IMR-90 (cell line): ENCODE measurements at places on chromosomes 5 and 9.

DNA sequence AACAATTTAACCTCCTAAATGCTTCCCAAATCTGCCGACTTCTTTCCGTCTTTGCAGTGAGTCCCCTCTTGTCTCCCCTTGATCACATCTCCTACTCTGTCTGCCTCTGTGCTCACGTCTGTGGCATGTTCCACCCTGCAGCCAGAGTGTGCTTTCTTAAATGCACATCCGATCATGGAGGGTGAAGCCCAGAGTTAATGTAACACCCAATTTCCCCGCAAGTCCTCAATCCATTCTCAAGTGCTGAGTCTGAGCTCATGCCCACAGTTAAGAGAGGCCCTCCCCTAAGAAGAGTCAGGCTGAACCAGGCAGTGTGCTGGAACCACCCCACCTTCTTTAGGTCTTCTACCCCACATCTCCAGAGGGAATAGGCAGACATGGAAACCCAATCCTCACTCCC lies 164.8 kb downstream of the EPB41L4A start:
- no peak for DNase-seq

GRCh38 chr9:118635416-118635815 lies 733.8 kb downstream of the BRINP1 start:
- no peak for DNase-seq

GRCh38 chr5:128870373-128870772 lies 94.9 kb upstream of the SLC27A6 start:
- no peak for DNase-seq

DNA sequence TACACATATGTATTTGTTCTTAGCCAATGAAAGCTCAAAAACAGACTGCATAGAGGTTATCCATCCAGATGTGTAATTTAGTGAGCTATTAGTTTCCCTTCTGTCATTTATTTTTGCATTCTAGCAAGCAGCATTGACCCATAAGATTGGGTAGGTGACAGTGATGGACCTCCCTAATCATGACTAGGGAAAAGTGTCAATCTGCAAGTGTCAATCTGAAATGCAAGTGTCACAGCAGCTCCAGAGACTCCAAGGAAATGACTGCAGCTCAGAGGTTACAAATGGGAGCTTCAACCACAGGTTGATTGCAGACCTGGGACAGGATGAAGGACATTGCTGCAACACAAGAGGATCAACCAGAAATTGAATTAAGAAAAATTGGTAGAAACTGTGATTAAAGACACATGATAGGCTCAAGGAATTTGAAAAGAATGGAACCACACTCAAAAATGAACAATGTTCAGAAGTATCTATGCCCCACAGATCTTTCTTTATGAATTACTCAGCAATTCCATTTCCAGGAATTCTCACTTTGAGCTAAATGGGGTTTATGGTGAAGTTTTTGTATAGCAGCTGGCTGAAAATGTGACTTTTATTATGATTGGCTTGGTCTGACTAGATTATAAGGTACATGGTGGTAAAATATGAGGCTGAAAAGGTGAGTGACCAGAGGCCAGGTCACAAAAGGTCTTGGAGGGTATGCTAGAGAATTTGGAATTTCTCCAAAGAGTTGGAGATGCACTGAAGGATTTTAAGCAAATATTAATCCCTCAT lies 59.6 kb upstream of the HTR4 start:
- DNase-seq, result no peak

- DNase-seq, result no peak
Measured at GRCh38 chr5:35369965-35370790, 139.9 kb upstream of the PRLR start.

DNA sequence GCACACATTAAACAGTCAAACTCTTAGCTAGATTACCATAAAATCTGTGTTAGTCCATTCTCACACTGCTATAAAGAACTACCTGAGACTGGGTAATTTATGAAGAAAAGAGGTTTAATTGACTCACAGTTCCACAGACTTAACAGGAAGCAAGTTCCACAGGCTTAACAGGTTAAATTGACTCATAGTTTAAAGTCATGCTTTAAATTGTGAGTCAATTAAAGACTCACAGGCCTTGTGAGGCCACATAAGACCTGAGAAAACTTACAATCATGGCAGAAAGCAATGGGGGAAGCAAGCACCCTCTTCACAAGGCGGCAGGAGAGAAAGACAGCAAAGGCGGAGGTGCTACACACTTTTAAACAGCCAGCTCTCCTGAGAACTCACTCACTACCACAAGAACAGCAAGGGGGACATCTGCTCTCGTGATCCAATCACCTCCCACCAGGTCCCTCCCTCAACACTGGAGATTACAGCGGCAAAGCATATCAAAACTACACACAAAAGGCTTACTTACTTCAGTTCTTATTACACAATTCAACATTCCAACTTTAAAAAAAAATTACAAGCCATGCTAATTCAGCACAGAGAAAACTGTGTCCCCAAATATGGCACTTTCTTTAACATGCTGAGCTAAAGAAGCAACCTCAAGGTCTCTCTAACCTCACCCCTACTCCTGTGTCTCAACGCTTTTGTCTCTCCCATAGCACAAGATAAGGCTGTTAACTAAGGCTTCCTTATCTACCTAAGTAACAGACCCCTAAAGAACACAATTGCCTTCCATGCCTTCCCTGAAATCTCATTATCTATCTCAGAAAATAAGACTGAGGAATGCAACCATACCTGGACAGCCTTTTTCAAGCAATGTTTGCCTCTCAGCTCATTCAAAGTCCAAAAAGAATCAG lies 805.1 kb downstream of the NR2F1-AS1 start:
- DNase-seq, result peak; percentile 62

DNA sequence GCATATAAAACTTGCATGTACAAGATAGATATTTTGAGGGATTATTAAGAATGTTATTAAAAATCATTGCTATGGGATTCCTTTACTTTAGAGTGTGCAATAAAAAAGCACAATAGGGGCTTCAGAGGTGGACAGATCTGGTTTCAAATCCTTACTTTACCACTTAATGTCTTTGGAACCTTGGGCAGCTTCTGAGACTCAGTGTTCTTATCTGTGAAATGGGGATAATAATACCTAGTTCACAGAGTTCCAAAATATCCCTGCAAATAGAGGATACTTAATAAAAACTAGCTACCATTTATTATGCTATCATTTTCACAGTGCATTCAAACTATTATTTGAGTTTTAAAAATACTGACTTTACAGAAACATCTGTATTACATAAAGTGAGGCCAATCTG lies 23.3 kb upstream of the PANK3 start:
- DNase-seq, result no peak

GRCh38 chr9:133805876-133806622 lies 67.9 kb upstream of the SARDH start:
- DNase-seq, result no peak

DNA sequence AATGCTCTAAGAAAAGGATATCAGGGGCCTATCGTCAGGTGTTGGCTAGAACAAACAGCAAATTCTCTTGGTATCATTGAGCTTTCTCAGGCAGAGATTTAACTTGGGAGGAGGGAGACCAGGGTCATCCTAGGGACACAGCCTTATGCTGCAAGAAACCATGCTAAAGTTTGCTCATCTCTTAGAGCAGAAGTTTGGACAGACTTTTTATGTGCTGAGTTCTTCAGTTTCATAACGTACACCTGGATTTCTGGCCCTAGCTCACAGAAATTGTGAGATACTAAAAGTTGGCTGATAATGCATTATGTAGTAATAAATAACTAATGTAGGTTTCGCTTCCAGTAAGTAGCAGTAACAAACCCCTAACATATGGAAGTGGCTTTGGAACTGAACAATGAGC lies 1359.8 kb upstream of the CDH9 start:
- no peak for DNase-seq

DNA sequence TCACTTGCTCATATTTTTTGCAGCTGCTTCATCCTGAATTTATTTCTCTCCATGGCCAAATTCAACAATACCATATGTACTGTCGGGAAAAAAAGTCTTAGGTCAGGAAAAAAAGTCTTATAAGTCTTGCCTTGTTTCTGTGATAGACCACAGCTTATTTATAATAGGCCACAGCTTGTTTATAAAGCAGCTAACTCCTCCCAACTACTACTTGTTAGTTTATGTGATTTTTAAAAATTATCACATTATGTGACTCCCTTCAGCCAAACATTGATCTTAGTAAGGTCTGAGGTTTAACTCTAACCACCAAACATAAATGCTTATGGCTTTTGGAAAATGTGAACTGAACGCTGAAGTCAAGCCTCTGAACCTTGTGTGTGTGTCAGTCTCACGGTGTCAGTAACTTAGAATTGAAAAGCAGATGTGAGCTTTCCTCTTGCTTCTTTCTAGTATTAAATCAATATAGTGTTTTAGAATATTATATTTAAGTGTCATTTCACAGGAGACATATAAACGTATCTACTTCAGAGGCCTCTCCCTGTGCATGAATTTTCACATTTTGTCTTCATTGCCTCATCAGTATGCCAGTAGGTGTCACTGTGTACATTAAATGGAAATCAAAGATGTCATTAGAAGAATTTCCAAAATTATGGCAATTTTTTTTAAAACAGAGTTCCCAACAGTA lies 51.3 kb downstream of the SNX24 start:
- peak; percentile 85 for DNase-seq

- no peak for DNase-seq
Measured at GRCh38 chr5:159805021-159805420, 111.3 kb upstream of the ADRA1B start.

DNA sequence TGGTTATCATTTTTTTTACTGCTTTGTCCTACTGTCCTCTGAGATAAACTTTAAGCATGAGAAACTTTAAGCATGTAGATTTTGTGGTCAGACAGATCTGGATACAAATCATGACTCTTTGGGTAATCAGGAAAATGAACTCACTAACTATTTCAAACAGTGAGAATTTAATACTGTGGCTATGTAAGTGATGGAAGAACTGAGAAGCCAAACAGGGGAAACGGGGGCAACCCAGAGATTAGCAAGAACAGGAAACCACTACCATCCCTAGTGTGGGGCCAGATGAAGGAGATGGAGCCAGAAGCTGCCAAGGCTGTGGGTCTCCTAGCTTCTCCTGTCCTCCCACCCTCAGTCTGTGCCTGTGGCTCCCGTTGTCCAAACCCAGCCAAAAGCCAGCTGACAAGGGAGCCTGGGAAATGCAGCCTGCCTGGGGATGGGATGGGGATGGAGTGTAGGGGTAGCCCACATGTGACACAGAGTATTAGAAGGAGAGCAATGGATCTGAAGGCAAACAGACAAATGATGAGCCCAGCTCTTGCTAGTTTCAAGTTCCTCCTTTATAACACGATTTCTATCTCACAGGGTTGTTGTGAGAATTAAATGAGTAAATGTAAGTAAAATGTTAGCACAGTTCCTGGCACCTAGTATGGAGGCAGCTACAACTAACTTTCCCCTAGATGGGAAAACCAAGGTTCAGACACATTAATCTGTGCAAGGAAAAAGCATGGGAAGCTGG lies 27.7 kb upstream of the CDC23 start:
- no peak for DNase-seq

GRCh38 chr5:166032601-166033000 lies 2258.8 kb upstream of the WWC1 start:
- no peak for DNase-seq

GRCh38 chr9:133686642-133687575 lies 50.7 kb downstream of the DBH start:
- no peak for DNase-seq

DNA sequence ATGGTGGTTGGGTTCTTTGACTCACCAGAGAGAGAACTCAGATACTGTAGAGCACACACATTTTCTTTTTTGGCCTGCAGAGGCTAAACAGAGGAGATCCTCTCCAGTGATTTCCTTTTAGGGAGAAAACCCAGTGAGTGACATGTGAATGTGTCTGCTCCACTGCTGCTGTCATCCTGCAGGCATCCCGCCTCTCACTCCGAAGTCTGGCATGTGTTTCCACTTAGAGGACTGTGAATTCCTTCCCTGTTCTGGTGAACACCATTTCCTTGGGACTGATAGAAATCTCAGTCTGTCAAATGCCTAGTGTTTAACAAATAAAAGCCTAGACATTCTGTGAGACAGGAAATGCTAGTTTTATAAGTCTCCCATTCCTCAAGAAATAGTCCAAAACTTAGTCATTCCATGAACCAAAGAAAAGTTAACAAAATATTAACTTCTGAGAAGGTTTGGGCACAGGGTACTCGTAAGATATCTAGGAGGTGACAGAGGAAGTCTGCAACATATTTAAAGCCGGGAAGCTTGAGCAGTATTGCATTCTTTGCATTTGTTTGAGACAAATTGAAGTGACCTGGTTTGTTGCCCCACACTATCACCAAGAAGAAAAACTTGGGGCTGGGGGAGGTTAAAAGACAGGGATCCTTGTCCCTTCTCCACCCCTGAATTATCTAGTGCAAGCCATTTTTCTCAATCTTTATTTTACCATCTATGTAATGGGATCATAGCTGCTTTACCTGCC lies 74.9 kb upstream of the NIPAL4 start:
- peak; percentile 99 for DNase-seq

DNA sequence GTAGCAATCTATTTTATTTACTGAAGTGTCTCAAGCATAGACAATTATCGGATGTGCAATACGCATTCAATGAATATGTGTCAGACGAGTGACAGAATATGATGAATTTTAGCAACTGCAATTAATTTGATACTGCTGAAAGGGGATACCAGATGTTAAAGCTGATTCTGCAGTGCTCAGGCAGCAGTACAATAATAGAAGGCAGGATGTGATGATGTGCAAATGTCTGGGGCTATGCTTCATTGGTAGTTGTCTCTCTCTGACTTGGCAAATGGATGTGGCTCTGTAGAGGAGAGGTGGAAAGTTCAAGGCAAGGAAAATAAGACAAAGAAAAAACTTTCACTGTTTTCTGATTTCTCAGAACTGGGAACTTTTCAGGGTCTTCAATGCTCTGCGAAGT lies 721.2 kb downstream of the CDH18 start:
- no peak for DNase-seq

DNA sequence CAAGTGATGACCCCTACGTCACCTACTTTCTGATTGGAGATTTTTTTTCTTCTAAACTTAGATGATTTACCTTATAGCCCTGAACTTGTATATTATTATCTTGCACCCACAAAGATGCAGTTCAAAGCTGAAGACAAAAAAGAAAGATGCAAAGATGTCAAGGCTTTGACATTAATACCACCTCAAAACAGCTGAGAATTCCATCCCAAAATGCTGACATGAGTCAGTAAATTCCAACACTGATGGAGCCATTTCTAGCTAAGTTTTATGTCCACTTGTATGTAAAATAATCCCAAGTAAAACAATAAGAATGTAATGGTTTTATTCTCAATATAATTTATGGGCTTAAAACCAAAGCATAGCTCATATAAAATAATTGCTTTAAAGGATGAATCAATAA lies 91.5 kb upstream of the CDH9 start:
- no peak for DNase-seq

DNA sequence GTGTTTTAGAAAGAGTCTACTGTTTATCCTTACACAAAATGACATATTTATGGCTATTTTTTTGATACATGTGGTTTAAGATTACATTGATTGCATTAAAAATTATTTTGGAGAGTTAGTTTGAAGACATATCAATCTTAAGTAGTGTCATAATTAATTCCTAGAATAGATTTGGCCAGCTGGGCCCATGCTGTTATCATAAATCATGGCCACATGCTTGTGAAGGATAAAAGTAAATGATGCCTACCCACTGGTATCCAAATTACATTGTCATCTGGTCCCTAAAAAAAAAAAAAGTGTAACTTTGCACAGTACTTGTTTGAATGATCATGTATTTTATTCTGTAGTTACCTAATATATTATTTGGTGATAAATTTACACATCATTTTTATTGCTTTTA lies 96.9 kb downstream of the PARP8 start:
- DNase-seq, result no peak
